ENCODE measurements at places on chromosomes 3 and 15.

- no peak for DNase-seq
Measured at GRCh38 chr15:22887157-22887951, 48.9 kb downstream of the NIPA2 start.

DNA sequence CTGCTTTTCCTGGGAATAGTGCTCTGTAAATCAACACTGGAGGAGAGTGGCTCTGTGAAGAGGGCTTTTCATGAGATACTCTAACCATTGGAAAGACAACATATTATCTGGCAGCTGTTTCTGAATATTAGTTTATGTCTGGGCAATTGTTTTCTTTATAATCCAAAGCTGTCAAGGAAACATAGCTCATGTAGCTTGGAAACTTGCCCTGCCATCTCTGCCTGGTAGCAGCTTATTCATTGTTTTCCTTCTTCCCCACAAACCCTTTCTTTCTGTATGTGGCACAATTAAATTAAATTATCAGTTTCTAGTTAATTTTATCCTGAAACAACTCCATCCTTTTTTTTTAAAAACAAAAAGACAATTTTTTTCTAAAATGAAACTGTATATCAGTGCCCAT, 160.0 kb downstream of the EDEM1 start:
- DNase-seq: no peak

GRCh38 chr15:66675446-66675845, 26.6 kb upstream of the SMAD6 start:
- no peak for DNase-seq

GRCh38 chr15:52103217-52104207, 9.1 kb downstream of the BCL2L10 start:
- DNase-seq: no peak

DNA sequence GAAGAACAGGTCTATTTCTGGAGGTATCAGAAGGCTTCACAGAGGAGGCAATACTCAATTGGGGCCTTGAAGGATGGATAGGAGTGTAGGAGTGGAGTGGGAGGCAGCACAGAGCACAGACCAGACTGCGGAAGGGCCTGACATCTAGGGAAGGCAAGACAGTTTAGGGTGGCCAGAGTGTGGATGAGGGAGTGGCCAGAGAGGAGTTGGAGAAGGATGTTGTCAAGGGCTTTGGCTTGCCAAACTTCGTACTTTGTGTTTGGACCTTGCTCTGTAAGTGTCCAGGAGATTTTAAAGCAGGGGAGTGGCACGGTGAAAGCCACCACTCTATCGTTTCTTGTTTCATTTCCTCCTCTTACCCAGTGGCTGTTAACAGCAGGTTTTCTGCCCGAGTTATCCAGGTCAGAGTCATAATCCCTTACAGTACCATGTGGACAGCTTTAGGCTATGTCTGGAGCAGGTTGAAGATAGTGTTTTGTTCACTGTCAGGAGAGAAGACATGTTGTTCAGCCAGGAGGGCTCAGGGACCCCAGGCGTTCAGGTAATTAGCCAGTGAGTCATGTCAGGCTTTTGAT, 12.3 kb downstream of the SMAD3 start:
- DNase-seq: no peak

DNA sequence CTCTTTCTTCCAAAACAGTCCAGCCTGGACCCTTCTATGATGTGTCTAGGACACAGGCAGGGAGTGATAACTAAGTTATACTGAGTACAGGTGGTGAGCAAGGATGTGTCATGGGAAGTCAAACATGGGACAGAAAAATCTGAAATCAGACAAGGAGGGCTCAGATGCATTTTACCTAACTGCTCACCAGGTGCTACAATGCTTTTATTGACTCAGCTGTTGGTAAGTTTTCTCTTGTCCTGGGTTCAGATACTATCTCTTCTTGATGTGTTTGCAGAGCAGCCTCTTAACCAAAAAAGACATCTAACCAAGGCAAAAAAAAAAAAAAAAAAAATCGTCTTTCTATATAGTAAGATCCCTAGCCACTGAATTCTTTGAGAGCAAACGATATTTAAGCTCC, 378.6 kb downstream of the VPS13C start:
- DNase-seq: no peak

DNA sequence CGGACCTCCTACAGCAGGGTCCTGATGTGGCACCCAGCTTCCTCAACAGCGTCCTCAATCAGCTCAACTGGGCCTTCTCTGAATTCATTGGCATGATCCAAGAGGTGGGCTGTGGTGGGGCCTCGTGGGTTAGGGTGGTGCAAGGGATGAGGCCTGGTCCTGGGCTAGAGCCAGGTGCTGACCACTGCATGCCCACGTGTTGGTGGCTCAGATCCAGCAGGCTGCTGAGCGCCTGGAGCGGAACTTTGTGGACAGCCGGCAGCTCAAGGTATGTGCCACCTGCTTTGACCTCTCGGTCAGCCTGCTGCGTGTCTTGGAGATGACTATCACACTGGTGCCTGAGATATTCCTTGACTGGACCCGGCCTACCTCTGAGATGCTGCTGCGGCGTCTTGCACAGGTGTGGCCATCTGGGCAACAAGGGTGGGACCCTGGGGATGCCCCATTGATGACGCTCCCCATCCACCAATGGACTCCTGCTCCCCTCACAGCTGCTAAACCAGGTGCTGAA, 3.8 kb downstream of the AMIGO3 start:
- DNase-seq: no peak

GRCh38 chr15:58491499-58492202, 59.9 kb downstream of the LIPC start:
- DNase-seq: no peak

GRCh38 chr3:22979581-22979980, 223.5 kb upstream of the UBE2E2 start:
- DNase-seq: no peak

DNA sequence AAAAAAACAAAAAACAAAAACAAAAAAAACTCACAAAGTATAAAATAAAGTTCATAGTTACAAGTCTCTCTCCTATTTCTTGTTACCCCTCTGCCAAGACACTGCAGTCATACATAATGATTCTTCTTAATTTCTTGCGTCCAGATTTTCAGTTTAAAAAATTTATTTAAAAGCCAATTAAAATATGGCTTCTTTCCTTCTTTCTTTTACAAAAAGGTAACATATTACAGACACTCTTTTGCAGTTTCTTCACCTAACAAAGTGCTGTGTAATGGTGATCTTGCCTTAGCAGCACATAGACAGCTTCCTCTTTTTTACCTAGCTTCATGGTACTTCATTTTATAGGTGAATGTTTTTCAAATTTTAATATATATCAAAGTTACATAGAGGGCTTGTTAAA, 136.1 kb upstream of the SGO1 start:
- DNase-seq: no peak

GRCh38 chr15:41407341-41407740, 5.0 kb upstream of the NDUFAF1 start:
- DNase-seq: no peak

- DNase-seq: no peak
Measured at GRCh38 chr3:107861904-107862303, 228.9 kb downstream of the CD47 start.

DNA sequence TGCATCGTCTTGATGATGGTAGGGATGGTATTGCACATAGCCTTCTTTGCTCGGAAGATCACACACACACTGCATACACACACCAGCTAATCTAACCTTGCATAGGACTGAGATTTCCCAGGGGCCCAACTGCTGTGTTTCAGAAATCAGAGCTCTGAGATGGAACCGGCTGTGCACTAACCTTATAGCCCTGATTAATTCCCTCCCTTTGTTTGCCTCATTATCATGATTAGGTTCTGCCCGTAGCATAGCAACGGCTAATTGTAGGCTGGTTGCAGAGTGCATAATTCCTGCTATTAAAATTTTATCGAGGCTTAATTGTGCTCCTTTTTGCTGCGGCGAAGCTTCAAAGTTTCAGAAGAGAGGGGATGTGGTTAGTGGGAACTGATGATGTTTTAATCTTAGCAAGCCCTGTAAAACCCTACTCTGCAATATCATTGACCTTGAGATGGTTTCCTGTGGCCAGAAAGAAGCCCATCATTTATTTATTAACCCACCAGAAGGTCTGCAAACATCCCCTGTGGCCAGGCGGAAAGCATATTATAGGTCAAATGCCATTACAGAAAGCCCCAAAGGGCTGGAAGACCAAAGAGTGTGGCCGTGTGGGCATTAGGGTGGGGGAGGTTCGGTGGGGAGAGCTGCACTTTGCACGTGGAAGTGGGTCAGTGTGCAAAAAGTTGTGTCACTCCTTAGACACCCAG, 56.2 kb upstream of the GLCE start:
- DNase-seq: no peak

DNA sequence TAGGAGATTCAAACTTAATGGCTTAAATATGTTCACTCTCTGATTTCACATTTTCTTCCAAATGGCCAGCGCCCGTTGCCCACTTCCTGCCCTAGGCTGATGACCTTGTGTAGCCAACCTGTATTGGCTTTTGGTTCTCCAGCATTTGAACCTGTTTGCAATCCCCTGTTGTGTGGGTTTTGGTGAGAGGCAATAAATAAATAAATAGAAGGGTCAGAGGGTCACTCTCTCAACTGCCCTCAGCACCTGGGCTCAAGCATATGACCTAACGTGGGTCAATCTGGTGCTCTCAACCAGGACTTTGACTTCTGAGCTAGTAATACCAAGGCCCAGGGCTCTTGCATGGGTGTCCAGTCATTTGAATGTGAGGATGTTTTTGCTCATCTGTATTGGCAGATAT, 1.8 kb upstream of the SRP14 start:
- no peak for DNase-seq

DNA sequence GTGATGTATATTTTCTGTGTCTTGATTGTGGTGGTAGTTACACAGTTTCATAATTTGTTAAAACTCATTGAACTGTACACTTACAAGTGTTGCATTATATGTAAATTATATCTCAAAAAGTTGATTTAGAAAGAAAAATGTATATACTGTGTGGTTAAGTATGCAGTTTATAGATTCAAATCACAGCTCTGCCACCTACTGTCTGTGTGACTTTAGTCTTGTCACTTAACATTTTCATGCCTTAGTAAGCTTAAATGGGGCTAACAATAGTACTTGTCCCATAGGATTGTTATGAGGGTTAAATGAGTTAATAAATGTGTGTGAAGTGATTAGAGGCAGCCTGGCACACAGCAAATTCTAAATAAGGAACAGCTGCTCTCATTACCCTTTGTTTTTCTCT, 120.9 kb upstream of the P2RY1 start:
- DNase-seq: no peak

DNA sequence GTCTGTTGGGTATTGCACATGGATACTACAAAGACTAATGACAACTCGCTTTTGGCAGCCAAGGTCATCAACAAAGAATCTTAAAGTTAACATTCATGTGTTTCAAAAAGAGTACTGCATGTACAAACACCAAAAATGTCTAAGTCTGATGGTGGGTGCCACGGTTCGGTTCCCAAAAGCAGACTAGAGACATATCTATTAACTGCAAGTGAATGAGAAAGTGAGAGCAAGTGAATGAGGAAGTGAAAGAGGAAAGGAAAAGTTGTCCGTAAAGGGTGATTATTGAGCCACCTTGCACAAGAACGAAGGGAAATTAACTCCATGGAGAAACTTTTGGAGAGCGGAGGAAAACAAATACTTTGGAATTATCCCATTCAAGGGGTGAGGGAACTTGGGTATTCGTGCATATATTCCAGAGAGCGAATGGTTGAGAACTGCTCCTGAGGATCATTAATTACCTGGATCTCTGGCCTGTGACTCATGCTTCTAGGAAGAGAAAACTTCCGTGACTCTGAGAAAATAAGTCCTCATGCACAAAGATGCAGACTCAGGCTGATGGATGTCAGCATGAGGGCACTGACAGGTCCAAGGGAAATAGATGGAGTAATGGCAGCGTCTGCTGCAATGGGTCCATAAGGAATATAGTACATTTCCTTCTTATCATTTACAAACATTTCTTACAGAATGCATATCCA, 336.5 kb upstream of the TGFBR2 start:
- no peak for DNase-seq

GRCh38 chr3:126985132-126985985, 2.4 kb downstream of the PLXNA1 start:
- peak; percentile 22 for DNase-seq

DNA sequence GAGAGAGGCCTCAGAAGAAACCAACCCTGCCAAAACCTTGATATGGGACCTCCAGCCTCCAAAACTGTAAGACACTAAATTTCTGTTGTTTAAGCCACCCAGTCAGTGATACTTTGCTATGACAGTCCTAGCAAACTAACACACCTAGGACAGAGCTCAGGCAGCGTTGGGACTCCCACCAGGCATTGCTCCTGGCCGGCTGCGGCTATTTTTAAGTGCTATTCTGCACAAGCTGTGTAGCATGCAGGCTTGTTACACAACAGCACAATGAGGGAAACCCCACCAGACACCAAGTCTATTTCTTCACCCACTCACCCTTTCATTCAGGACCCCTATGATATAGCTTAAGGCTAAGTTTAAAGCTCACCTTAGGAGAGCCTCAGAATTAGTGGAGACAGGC, 47.0 kb upstream of the GNB5 start:
- no peak for DNase-seq

- DNase-seq: no peak
Measured at GRCh38 chr3:37136067-37136466, 38.3 kb downstream of the LRRFIP2 start.

DNA sequence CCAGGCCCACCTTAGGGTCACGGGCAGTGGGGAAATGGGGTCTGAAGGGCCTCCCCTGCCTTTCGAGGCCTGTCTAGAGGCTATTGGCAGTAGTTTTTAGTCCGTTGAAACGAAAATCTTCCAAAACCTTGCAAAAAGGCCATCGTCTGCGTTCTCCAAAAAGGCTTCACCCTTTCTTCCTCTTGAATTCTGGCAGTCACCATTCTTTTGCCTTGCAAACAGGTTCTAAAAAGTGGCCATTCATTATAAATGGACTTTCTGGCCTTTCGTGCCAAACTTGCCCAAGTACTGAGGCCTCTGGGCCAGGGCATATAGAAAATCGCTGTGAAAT, 367 bp upstream of the TARS3 start:
- peak; percentile 60 for DNase-seq

DNA sequence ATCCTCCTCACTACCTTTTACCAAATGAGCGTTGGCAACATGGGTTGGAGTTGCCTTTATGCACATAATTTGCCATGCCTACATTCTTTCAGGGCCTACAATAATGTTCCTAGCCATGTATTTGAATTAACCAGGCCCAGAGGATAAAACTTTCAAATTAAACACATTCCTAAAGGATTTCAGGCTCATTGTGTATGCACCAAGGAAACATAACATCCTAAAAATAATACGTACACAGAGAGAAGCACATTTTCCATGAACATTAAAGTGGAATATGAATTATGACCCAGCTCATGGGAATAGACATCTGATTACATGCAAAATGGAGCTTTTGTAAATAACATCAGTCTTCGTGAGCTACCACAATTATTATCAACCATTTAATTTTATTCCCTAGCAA, 203.3 kb downstream of the RORA start:
- no peak for DNase-seq

GRCh38 chr15:29969562-29970401, 113.0 kb upstream of the GOLGA8J start:
- DNase-seq: no peak

DNA sequence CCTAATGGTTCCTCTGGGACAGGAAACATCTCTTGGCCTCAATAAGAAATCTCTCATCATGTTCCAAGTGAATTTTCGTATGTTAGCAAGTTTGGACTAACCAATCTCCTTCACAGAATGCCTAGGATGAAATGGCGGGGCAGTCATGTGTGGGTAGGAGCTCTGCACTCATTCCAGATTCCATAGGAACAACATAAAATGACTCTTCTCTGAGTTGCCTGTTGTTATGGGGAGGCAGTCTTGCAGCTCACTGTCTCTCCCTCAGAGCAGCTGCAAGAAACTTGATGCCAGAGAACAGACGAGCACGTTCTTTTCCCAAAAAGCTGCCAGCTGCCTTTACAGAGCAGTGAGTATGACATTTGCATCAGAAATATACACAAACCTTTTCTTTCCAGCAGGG, 34.1 kb downstream of the SPATA12 start:
- no peak for DNase-seq

- DNase-seq: no peak
Measured at GRCh38 chr3:177352424-177352823, 155.1 kb upstream of the TBL1XR1 start.

Measured in right kidney (tissue), 9 donors.